T-helper 2 cell (primary cell): ENCODE measurements at places on chromosomes 2 and 18.

DNA sequence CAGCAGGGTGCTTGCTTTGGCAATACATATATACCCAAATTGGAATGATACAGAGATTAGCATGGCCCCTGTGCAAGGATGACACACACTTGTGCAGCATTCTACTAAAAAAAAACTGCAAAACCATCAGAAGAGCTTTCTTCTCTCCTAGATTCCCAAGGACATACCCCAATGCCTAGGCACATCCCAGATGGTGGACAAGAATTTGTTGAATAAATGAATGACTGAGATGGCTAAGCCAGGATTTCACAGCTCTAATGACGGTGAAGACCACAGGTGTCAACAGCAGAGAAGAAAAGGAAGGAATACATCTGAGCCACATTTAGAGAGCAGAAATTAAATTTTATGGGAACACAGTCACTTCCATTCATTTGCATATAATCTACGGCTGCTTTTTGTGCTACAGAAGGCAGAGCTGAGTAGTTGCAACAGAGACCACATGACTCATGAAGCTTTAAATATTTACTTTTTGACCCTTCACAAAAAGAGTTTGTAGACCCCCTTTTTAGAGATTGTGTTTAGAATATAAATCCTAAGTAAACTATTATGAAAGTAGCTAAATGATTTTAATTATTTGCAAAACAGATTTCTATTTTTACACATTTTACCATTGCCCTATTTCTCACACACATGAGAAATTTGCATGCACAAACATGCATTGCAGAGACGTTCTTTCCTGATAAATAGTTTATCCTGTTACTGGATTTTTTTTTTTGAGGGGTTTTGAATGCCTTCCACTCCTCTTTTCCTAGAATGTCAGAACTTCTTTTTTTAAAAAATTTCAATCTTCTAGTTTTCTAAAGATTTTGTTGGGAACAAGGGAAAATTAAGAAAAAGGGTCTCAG, 119.0 kb downstream of the PMAIP1 start:
- DNase-seq: no peak

- no peak for DNase-seq
These were observed 78.9 kb upstream of the DAPL1 start for GRCh38 chr2:158716121-158716791.

GRCh38 chr2:61177727-61178549, 15.9 kb downstream of the C2orf74 start:
- no peak for DNase-seq

DNA sequence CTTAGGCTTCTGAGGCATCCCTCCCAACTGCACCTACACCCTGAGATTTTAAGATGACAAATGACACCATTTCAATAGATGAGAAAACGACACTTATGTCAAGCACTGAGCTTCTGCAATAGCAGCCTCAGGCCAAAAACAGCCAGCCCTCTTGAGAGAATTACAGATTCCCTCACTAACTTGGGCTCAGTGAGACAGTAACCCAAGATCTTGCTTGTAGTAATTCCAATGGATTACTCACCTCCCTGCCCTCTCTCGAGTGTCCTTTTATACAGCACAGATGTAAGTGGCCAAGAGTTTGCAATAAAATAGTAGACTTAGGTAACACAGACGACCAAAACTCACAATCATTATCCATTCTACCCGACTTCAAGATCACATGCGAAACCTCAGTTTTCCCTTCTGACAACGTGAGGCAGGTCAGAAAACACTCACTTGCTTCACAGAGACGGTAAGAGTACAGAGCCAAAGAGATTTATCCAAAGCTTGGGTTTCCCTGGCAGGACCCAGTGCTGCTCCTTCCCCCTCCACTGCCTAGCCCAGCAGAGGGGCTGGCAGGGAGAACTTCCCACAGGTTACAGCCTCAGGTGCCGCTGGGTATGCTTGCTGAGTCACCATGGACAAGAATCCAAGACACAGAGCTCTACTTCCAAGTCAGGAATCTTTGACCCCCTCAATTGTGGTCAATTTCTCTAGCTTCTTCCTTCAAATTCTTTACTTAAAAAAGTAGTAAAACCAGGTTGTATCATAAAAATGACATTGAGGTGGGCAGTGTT, 181.4 kb downstream of the MYO5B start:
- DNase-seq: no peak
